ENCODE measurements at places on chromosomes 2 and 18. TPM values are rescaled to one million over a fixed set of nuclear protein-coding genes. Genes with fewer than 3 reads are reported as not detected.

GRCh38 chr18:62982600-62983251, 267.4 kb downstream of the PHLPP1 start:
- H3K36me3 ChIP-seq, result peaks cover 6% of the 10 kb centered on the region
- H3K4me3 ChIP-seq, result no peak overlapping the region
- no peaks in the 10 kb centered on the region for H3K27me3 ChIP-seq
- no peak overlapping the region for H3K27ac ChIP-seq
- DNase-seq, result peak; percentile 74
- no peaks in the 10 kb centered on the region for H3K4me1 ChIP-seq

GRCh38 chr18:61350578-61350977, 17.3 kb downstream of the CDH20 start:
- no peaks in the 10 kb centered on the region for H3K36me3 ChIP-seq
- no peak overlapping the region for H3K27ac ChIP-seq
- H3K4me3 ChIP-seq, result no peak overlapping the region
- no peak for DNase-seq
- no peaks in the 10 kb centered on the region for H3K27me3 ChIP-seq

- no peaks in the 10 kb centered on the region for H3K27me3 ChIP-seq
- no peak overlapping the region for H3K27ac ChIP-seq
- peaks cover 16% of the 10 kb centered on the region for H3K4me1 ChIP-seq
- H3K36me3 ChIP-seq, result no peaks in the 10 kb centered on the region
Observed at GRCh38 chr2:16334366-16334765, 331.3 kb downstream of the CYRIA start.

DNA sequence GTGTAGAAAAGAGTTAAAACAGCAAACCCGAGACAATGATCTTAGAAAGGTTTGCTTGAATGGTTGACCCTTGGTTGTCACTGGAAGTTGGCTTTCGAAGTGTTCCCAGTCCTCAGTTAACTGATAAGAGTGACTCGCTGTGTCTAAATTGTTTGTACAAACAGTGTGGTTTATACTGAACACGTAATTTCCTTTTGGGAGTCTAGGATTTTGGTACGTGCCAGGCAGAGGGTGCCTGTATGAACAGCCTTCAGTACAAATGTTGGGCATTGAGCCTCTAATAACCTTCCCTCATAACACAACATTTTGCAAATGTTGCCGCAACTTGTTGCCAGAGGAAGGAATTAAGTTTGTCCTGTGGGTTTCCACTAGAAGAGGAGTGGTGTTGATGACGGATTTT, 95.8 kb upstream of the DPP10 start:
- no peak overlapping the region for H3K4me3 ChIP-seq
- no peak overlapping the region for H3K27ac ChIP-seq
- no peak for DNase-seq
- H3K36me3 ChIP-seq, result no peaks in the 10 kb centered on the region
- H3K27me3 ChIP-seq, result no peaks in the 10 kb centered on the region

- H3K27me3 ChIP-seq, result no peaks in the 10 kb centered on the region
- H3K4me1 ChIP-seq, result no peaks in the 10 kb centered on the region
- H3K4me3 ChIP-seq, result no peak overlapping the region
Observed at GRCh38 chr2:68537011-68537410, 69.6 kb downstream of the APLF start.

- peaks cover 27% of the 10 kb centered on the region for H3K4me1 ChIP-seq
- no peaks in the 10 kb centered on the region for H3K27me3 ChIP-seq
- no peak overlapping the region for H3K27ac ChIP-seq
- H3K4me3 ChIP-seq, result no peak overlapping the region
- no peaks in the 10 kb centered on the region for H3K36me3 ChIP-seq
- DNase-seq, result no peak
Observed at GRCh38 chr2:130898553-130898952, 61.8 kb downstream of the ARHGEF4 start.

DNA sequence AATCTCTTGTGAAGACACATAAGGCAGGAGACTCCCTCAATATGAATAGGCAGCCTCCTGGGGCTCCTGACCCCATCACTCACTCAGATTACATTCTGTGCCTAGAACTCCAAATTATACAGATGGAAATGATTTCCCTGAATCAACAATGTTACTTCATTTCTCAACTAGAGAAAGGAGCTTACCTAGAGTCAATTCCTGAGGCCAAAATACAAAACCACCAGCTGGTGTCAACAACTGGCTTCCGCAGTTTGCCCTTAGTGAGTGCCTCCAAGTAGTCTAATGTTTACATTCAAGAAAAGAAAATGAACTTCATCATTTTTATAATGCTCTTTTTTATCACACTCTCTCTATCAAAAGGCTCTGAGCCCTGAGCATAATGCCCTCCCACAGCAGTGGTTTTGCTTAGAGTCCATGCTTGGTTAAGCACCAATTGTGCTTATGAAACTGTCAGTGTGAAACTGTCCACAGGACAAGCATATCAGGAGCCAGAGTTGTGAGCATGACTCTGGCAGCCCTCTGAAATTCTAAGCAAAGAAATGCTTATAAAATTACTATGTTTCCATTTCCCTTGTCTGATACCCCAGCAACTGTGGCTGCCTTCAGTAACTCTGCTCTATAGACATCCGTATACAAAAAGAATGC, 305.7 kb upstream of the PKDCC start:
- H3K27ac ChIP-seq, result no peak overlapping the region
- no peak overlapping the region for H3K4me3 ChIP-seq
- no peak for DNase-seq
- H3K4me1 ChIP-seq, result no peaks in the 10 kb centered on the region

GRCh38 chr2:31317396-31317795, 83.4 kb downstream of the EHD3 start:
- no peak overlapping the region for H3K27ac ChIP-seq
- H3K4me1 ChIP-seq, result no peaks in the 10 kb centered on the region
- no peak for DNase-seq

- DNase-seq, result no peak
- no peaks in the 10 kb centered on the region for H3K36me3 ChIP-seq
- no peaks in the 10 kb centered on the region for H3K27me3 ChIP-seq
- no peak overlapping the region for H3K27ac ChIP-seq
- no peaks in the 10 kb centered on the region for H3K4me1 ChIP-seq
Observed at GRCh38 chr2:158300394-158300793, 156.2 kb downstream of the CCDC148 start.

DNA sequence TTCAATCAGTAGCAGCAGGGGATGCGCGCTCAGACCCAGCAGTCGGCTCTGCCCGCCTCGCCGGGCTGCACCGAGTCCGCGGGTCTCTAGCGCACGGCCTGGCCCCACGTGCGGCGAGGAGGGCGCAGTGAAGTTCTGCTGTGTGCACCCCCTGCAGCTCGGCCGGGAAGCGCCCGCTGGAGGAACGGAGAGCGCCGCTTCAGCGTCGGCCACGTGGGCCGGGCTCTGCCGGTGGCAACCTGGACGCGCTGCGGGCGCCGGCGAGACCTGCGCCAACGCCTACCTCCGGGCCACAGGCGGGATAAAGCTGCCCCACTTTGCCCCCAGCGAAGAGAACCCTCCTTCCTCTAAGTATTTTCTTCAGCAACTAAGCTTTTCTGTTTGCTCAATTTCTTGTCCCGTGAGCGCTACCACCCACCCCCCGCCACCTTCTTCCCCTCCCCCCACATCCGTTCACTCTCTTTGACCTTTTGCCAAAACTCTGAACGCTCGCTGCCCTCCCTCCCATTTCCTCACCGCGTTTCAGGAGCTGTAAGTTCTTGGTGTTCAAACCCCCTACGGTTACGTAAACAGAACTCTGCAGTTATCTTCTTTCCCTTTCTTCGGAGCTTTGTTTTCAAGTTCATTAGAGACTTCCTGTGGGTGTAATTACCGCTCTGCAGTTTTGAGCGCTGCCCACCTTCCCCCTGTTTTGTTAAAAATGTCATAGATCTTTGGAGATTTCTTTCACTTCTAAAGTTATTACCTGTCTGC, 42.6 kb upstream of the EDAR start:
- H3K27ac ChIP-seq, result no peak overlapping the region
- peaks cover 3% of the 10 kb centered on the region for H3K4me1 ChIP-seq
- DNase-seq, result peak; percentile 27
- H3K36me3 ChIP-seq, result 0 out of 2 replicates have a peak, but pooled peaks cover 3% of the 10 kb centered on the region
- H3K27me3 ChIP-seq, result peaks cover 6% of the 10 kb centered on the region

DNA sequence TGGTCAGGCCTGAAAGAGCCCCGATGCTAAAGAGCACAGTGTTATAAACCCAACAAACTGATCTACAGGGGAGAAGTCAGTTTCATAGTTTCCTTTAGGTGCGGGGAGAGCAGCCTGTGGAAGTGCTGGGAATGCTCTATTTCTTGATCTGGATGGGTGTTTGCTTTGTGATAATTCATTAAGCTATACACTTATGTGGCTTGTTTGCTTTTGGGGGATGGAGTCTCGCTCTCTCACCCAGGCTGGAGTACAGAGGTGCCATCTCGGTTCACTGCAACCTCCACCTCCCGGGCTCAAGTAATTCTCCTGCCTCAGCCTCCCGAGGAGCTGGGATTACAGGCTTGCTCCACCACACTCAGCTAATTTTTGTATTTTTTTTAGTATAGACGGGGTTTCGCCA, 30.1 kb upstream of the CEP68 start:
- DNase-seq, result no peak
- no peaks in the 10 kb centered on the region for H3K27me3 ChIP-seq
- H3K27ac ChIP-seq, result no peak overlapping the region
- no peak overlapping the region for H3K4me3 ChIP-seq

GRCh38 chr2:213161759-213162515, 10.5 kb upstream of the IKZF2 start:
- no peak overlapping the region for H3K27ac ChIP-seq
- H3K4me3 ChIP-seq, result no peak overlapping the region
- DNase-seq, result no peak
- H3K4me1 ChIP-seq, result no peaks in the 10 kb centered on the region
- no peaks in the 10 kb centered on the region for H3K27me3 ChIP-seq

GRCh38 chr18:32381761-32382160, 88.9 kb downstream of the GAREM1 start:
- DNase-seq, result no peak
- no peak overlapping the region for H3K4me3 ChIP-seq
- H3K27ac ChIP-seq, result no peak overlapping the region
- no peaks in the 10 kb centered on the region for H3K36me3 ChIP-seq
- H3K4me1 ChIP-seq, result no peaks in the 10 kb centered on the region

DNA sequence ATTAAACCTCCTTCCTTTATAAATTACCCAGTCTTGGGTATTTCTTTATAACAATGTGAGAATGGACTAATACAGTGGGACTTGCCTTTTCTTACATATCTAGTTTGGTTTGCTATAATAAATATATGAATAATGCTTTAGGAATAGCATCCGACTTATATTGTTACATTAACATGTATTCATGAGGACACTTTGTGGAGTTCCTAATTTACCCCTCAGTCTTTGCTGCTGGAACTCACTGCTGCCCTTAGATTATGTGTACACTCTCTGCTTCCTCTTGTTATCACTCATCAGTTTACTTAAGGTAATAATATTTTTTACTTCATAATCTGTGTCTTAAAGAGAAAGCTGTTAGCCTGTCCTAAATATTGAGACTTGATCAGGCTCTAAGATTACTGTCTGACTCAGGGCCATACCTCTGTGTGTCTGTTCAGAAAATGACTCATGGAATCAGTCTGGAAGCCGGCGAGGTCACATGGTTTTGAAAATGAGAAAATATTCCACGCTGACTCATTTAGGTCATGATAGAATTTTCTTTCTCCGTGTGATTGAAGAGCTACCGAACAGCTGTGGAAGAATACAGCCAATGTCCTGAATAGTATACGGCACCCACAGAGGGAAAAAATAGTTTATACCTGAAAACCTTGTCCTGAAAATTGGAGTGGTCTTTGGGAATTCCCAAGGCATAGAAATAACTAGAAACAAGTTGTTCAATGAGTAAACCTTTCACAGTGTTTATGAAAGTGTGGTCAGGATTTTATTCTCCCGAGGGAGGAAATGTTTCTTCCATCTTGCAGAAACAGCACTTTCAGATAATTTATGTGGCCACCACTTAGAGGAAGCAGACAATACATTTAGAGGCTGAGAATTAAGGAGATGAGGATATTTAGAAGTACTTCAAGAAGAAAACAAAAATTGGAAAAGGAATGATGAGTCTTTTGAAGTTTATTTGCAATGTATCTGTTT, 156.4 kb downstream of the DSEL start:
- no peak overlapping the region for H3K4me3 ChIP-seq
- H3K36me3 ChIP-seq, result no peaks in the 10 kb centered on the region
- no peaks in the 10 kb centered on the region for H3K27me3 ChIP-seq
- no peak overlapping the region for H3K27ac ChIP-seq
- no peaks in the 10 kb centered on the region for H3K4me1 ChIP-seq
- DNase-seq, result no peak

NT5DC4 gene
- total RNA-seq, result not detected

TNFAIP6 gene
- 2.0 TPM for total RNA-seq

TMEM37 gene
- total RNA-seq, result 11.0 TPM

ABHD3 gene
- total RNA-seq, result 9.0 TPM

VAMP5 gene
- 4.7 TPM for total RNA-seq

OSBPL6 gene
- 7.2 TPM for total RNA-seq

PLEK gene
- not detected for total RNA-seq

UGT1A5 gene
- not detected for total RNA-seq

SP100 gene
- 0.33 TPM for total RNA-seq

RRM2 gene
- 215 TPM for total RNA-seq

GYPC gene
- 26.7 TPM for total RNA-seq

CMPK2 gene
- 0.31 TPM for total RNA-seq
